Hepatocyte (in vitro differentiated cells): ENCODE measurements at places on chromosomes 13 and 19. TPM values are rescaled to one million over a fixed set of nuclear protein-coding genes. Genes with fewer than 3 reads are reported as not detected.

ZNF607 gene
- 4.7 and 4.8 TPM in 2 replicates for total RNA-seq

DPF1 gene
- total RNA-seq = 1.2 and 2.1 TPM in 2 replicates

ZNF223 gene
- total RNA-seq = 12.9 and 14.3 TPM in 2 replicates

HIPK4 gene
- total RNA-seq = 0.07 and 0.08 TPM in 2 replicates

CBLC gene
- total RNA-seq = 26.2 and 28.3 TPM in 2 replicates

DNA sequence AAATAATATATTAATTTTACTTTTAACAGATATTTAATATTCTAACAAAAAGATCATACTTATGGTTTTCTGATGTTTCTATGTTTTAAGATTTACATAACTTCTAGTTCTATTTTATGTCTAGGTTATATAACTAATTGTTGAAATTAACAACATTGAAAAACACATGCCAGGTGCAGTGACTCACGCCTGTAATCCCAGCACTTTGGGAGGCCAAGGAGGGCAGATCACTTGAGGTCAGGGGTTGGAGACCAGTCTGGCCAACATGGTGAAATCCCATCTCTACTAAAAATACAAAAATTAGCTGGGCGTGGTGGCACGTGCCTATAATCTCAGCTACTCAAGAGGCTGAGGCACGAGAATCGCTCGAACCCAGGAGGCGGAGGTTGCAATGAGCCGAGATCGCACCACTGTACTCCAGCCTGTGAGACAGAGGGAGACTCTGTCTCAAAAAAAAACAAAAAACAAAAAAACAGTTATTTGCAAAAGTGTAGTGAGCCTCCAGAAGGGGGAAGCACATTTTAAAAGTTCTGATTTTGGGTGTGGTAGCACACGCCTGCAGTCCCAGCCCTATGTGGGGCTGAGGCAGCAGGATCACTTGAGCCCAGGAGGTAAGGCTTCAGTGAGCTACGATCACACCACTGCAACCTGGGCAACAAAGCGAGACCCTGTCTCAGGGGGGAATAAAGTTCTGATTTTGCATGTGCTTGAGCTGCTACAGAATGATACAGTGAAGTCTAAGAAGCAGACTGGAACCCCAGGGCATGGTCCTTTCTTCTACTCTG is 18.7 kb downstream of the MIPEP start:
- no peak for DNase-seq

DNA sequence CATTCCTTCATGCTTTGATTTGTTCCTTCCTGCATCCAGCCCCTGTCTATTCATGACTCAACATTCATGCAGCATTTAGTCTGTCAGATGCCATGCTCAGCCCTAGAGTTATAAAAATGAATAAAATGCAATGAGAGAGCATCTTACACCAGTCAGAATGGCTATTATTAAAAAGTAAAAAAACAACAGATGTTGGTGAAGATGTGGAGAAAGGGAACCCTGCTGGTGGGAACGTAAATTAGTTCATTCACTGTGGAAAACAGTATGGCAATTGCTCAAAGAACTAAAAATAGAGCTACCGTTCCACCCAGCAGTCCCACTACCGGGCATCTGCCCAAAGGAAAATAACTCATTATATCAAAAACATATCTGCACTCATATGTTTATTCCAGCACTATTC is 70.0 kb upstream of the GTF3A start:
- DNase-seq = no peak

DNA sequence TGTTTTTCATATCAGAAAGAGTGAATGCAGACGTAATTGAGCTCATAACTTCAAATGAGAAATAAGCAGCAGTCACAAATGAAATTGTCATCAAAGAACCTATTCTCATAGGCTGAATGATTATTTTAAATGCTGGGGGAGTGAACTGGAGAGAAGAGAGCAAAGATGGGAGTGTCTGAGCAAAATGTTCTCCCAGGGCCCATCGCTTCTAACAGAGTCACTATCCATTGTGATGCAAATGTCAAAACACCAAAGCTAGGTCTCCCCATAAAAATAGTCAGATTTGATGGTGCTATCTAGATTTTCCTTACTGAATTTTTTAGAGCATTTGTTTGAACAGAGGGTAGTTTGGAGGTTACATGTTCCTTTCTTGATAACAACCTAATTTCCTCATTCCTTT is 278.7 kb downstream of the PCDH9 start:
- no peak for DNase-seq

DNA sequence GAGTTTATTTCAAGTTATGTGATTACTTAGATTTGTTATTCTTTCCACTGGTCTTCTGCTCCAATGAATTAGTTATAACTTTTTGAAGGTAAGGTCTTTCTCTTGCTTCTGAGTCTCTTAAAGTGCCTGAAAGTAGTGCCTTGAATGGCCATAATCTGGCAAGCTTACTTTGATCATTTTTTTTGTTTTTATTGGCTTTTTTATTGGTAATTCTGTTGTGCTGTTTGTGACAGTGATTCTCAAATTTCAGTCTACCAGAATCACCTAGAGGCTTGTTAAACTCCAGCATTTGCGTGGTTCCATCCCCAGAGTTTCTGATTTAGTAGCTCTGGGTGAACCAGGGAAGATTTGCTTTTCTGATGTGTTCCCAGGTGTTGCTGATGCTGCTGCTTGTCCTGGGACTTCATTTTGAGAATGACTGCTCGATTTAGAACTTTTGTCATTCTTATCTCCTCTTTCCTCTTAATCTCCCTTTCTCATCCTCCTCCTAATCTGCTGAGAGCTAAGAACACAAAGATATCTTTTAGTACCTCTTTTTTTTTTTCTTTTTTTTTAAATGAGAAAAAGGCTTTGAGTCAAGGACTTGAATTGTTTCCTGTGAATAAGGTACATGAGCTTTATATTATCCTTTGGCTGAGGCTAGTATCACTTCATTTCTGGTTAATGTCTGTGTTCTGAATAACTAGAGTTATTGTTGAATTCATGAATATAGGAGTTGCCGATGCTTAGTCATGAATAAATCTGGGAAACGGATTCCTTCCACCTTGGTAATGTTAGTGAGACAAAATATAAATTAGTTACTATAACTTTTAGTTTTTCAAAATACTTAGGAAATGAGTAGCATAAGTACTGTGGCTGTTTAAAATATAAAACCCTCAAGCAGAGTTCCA is 91.4 kb downstream of the PAN3 start:
- DNase-seq = no peak

DNA sequence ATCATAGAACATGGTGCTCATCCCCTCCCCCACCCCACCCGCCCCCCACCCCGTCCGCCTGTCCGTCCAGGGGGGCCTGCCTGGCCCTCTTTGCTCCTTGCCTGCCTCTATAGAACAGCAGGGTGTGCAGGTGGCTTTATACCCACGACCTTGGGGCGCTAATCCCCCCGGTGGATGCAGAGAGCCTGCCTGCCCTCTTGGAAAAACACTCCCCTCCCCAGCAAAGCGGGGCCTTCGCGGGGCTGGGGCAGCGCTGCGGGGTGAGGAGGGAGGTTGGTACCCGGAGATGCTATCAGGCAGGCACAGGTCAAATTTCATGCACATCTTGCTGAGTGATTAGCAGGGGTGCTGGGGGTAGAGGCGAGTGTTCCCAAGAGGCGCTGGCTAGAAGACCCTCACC is 21.9 kb downstream of the RFX1 start:
- no peak for DNase-seq

DNA sequence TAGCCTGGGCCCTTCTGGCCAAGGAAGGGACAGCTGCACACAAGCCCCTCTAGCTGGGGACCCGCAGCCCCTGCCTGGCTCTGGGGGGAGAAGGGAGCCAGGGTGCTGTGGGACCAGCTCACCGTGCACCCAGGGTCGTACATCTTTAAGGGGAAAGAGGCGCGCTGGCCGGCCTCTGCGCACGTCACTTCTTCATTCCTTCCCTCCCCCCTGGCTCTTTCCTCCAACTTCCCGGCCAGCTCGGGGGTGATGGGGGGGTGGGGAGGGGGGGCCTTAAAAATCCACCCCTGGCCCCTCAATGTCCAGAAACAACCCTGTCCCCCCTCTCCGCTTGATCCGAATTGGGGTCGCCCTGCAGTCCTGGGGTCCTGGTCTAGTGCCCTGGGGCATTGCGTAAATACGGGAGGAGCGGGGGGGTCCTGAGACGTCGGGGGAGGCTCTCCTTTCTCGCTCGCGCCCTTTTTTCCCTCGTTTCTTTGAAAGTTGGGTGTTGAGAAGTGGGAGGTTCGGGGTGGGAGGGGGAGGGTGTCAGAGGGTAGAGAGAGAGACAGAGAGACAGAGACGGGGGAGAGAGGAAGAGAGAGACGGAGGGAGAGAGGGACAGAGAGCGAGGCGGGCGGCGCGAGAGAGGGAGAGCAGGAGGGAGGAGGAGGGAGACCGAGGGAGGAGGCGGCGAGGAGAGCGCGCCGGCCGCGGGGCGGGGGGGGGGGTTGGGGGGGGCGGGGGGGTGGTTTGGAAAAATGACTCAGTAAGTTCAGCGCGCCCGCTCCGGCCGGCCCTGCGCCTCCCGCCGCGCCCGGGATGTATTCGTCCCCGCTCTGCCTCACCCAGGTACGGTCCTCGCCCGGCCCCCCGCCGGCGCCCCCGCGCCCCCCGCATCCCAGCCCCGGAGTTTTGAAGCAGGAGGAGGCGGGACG is at the start of gene NFIC:
NFIC (plus strand) TSS at position 748 of the 917 bp plus-strand sequence; CDS start at position 802, 54 bp downstream.
- peak; percentile 75 for DNase-seq

- DNase-seq = no peak
Measured at GRCh38 chr19:8248348-8249328, 39.5 kb downstream of the CERS4 start.

- DNase-seq = no peak
Measured at GRCh38 chr19:43658001-43658400, 12.0 kb downstream of the PLAUR start.

DNA sequence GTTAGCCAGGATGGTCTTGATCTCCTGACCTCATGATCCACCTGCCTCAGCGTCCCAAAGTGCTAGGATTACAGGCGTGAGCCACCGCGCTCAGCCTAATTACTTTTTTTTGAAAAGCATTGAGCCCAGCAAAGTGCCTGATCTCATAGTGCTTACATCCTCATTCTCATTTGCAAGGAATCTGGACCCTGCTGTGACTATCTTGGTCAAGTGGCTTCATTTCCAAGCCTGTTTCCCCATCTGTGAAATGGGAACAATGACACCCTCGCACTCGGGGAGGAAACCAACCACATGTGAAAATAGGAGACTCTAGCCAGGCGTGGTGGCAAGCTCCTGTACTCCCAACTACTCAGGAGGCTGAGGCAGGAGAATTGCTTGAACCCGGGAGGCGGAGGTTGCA is 1.6 kb upstream of the PLEKHA4 start:
- no peak for DNase-seq

- no peak for DNase-seq
Measured at GRCh38 chr13:77099415-77099814, 72.5 kb upstream of the FBXL3 start.

DNA sequence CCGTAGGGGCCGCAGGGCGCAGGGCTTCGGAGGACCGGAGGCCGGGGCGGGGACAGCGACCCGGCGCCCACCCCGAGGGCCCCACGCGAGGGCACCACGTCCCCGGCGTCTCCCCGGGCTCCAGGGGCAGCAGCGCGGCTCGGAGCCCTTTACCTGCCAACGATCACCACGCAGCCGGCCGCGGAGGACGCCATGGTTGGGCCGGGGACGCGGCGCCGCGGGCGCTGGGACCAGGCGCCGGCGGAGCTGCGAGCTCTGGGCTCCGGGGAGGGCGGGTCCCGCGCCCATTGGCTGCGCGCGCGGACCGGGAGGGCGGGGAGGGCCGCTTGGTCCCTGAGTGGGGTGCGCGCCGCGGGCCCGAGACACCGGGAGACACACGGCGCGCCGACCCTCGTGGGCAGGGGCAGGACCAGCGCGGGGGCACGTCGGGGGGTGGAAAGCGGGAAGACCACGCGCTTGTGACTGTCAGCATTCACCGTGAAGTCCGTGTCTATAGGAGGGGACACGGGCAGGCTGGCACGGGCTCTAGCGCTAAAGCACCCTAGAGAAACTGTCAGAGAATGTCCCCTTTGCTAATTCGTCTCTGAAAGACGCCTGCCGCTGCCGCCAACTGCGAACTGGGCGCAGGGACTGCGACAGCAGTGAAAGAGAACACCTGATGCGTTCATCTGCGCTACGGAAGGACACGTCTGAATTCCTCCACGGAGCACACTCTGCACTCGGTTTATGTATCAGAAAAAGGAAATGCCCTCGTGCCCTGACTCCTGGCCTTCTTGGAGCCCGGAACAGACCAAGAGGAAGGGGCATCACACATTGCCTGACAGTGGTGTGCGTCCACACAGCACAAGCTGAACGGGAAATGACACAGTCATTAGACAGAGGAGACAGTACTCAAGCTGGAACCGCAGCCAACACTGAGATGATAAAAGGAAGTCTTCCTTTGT is at the start of gene CRYL1:
CRYL1 (minus strand) TSS at position 257 of the 944 bp plus-strand sequence; CDS start at position 194, 63 bp downstream.
- DNase-seq = peak; percentile 85

DNA sequence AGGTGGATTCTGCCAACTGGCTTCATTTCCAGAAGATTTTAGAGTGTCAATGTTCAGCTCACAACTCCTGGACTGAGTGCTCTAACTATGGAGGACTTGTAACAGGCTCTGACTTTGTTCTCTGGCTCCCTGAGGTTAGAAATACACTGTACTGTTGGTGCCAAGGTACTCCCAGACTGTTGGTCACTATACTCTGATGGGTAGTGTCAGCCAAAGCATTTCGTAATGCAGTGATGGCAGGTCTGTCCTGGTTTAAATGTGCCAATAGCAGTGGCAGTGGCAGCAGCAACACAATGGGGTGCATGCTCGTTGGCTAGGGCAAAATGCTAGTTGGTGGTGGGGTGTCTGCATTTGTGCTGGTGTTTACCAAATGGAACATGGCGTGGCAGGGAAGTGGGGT is 472.2 kb downstream of the TDRD3 start:
- DNase-seq = no peak

- no peak for DNase-seq
Measured at GRCh38 chr13:27054760-27055159, 116.9 kb downstream of the USP12 start.

DNA sequence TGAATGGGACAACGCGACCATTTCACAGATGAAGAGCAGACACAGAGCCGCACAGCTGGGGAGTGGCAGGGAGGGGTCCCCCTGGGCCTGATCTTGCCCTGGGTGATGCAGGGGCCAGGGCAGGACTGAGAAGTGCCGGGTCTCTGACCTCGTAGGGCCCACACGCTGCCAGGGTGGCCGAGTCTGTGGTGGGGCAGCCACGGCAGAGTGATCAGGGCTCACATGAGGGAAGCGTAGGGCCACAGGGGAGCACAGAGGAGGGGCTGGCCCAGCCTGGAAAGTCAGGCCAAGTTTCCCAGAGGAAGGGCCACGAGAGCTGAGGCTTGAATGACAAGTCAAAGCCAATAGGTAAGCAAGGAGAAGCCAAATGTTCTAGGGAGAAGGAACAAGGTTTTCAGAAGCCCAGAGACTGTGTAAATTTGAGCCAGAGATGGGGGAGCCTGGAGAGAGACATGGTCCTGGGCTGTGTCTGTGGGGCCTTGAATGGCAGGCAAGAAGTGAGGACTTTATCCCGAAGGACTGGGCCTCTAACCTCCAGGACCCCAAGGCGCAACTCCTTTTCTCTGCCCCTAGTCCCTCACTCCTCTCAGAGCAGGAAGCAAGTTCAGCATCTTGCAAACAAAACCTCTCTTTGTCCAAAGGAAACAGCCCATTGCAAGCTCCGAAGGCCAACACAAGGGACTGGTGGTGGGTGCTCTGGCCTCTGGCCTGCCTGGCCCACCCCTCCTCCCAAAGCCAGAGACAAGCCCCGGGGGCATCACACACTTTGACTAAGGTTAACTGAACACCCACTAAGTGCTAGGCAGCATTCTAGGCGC is 31.7 kb upstream of the FXYD3 start:
- DNase-seq = no peak

- peak; percentile 84 for DNase-seq
Measured at GRCh38 chr19:7340959-7341837, 7.5 kb upstream of the ARHGEF18 start.
